Left lung (tissue), 14 donors: ENCODE measurements at places on chromosomes 5 and 9. TPM values are rescaled to one million over a fixed set of nuclear protein-coding genes. Genes with fewer than 3 reads are reported as not detected.

- DNase-seq: no peak
Measured at GRCh38 chr9:131220485-131220884, 55.8 kb downstream of the FAM78A start.

DNA sequence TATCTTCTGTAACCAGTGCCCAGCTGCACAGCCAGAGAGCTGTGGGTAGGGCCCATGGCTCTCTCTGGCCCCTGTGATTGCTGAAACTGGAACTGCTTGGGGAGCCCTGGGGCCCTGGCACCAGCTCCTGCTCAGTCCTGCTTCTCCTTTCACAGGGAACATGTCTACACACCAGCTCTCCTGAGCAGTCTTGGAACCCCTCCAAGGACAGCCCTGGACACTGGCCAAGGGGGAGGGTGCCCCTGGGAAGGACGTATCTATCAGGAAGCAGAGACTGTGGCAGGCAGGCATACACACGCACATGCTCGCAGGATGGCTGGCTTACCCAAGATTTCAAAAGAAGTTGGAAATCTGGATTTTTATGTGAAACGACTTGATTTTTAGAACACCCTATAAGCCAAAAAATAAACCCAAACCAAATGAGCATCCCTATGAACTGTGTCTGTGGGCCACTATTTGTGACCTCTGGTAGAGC is 8.8 kb upstream of the TRAF1 start:
- DNase-seq: peak; percentile 71

The ZDHHC11 gene
- polyA plus RNA-seq: 37.1 TPM

GRCh38 chr5:133683646-133684596 is 71.6 kb upstream of the FSTL4 start:
- DNase-seq: no peak

GRCh38 chr5:27612161-27612560 is 573.8 kb upstream of the CDH9 start:
- DNase-seq: no peak

GRCh38 chr5:1037123-1037670 is 28.6 kb downstream of the NKD2 start:
- DNase-seq: no peak

The TNPO1 gene
- 87.2 TPM for polyA plus RNA-seq

The PHF24 gene
- 0.20 TPM for polyA plus RNA-seq

The ANKRD55 gene
- 0.97 TPM for polyA plus RNA-seq

The TMEM141 gene
- 49.3 TPM for polyA plus RNA-seq

DNA sequence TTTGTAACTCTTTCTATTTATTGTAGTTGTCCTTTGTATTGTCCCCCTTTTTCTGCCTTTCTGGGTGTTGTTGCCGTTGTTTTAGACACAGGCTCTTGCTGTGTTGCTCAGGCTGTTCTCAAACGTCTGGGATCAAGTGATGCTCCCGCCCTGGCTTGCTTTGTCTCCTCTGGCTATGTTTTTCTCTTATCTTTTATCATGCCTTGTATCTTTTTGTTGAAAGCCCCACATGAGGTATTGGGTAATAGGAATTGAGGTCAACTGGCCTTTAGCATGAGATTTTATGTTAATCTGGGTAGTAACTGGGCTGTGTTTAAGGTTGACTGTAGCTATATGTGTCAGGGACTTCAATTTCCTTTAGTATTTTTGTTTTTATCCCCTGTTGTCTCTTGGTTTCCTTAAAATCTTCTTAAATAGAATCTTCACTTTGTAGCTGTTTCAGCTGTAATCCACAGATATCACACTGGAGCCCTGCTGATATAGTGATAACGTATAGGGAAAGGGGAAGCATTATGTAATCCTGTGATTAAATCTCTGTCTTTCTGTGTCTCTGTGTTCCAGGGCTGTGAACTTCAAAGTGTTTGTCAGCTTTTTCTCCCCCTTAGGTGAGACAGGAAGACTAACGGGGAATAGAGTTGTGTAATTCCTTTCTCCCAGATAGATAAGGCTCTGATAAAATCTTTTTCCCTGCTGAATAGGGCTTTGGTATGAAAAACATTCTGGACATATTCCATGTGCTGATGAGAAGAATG is 25.9 kb upstream of the CACNA1B start:
- no peak for DNase-seq

The SVEP1 gene
- polyA plus RNA-seq: 21.7 TPM

- DNase-seq: no peak
Measured at GRCh38 chr5:74639807-74640449, 600 bp downstream of the ENC1 start.

The OR1Q1 gene
- polyA plus RNA-seq: not detected

The MTX3 gene
- 27.4 TPM for polyA plus RNA-seq

DNA sequence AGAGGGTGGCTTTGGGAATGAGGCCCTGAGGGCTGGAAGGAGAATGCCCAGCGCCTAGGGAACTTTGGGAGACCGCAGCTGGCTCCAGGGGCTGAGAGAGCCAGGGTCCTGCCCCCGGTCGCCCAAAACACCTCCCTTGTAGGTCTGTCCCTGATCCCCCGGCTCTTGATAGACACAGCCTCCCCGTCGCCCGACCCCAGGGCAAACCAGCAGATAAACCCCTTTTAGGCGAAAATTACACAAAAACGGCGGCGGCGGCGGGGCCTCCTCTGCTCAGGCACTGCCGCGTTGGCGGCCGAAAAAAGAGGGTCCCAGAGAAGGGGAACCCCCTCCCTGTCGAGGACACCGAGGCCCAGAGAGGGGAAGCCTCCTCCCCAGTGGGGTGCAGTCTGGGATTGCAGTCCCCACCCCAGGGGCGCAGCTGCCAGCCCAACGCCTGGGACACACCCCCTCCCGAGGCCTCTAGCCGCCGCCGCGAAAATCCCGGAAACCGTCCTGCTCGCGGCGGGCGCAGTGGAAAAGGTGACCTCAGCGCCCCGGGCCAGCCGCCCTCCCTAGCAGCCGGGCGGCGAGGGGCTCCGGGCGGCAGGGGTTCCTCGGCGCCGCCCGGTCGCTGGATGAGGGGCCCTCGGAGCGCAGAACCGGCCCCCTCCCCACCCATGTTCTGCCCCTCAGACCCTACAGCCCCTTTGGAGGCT is 3.1 kb upstream of the BARX1 start:
- peak; percentile 76 for DNase-seq

DNA sequence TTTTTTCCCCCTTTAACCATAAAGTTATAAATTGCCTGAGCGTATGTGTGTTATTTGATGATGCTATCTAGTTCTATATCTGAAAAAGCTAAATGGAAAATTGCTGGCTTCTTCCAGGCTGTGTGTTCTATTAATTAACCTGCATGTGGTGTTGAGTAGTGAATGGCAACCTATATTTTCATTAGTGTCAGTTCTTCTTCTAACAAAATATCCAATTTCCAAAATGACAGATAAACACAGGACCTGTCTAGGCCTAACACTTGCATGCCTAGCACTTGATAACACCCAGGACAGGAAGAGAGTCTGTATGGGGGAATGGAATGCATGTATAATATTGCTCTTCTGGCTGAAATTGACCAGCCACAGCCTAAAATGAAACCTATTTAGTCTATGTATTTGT is 91.7 kb downstream of the CD180 start:
- no peak for DNase-seq

The TDRD7 gene
- polyA plus RNA-seq: 7.6 TPM

The CD274 gene
- 1.0 TPM for polyA plus RNA-seq

GRCh38 chr9:133004999-133005760 is 25.6 kb upstream of the GTF3C5 start:
- DNase-seq: no peak

GRCh38 chr5:4896328-4896727 is 243.8 kb upstream of the ADAMTS16 start:
- DNase-seq: no peak

DNA sequence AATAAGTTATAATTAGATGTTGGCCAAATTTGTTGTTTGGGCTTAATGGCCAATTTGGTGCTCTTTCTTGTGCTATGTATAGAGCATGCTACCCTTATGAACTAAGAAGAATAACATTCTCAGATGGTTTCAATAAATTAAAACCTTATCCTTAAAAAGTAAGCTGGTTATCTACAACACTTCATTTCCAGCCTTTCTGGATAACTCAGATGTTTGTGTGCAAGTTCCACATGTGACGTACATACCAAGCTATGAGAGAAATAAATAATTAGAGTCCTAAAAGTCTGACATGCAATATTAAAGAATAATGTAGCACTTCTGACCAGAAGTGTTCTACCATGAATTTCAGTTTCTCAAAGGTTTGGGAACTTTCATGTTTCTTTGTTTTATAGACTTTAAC is 11.7 kb downstream of the MTREX start:
- no peak for DNase-seq
